NCI-H446 treated with DMSO at 0.1 percent for 48 hours (cell line): ENCODE measurements at places on chromosomes 3 and 15.

DNA sequence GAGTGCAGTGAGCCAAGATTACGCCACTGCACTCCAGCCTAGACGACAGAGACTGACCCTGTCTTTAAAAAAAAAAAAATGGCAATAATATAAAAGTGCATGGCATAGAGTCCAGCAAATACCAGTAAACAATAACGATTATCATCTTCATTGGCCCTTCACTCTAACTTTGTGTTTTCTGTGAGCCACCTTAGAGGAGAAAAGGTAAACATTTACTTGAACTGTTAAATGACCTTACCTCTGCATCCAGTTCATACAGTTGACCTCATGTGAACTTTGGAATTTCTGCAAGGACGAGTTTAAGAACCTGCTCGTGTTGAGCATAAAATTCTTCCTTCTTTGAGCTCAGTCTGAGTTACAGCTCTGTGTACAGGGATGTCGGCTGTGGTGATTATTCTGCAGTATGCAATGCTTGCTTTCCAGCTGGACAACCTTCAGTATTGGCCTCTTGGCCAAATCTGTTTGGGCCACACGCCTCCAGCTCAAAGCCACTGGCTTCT, 56.6 kb downstream of the RLBP1 start:
- DNase-seq: no peak

- no peak for DNase-seq
These were observed 44.4 kb downstream of the SPSB4 start for GRCh38 chr3:141095546-141095937.

GRCh38 chr3:13896473-13897154, 16.7 kb upstream of the WNT7A start:
- DNase-seq: peak; percentile 7

- no peak for DNase-seq
These were observed 27.9 kb downstream of the LRRN1 start for GRCh38 chr3:3827111-3827510.

- DNase-seq: no peak
These were observed 13.2 kb downstream of the USP3 start for GRCh38 chr15:63517628-63518027.
